ENCODE measurements at places on chromosomes 13 and 19. TPM values are rescaled to one million over a fixed set of nuclear protein-coding genes. Genes with fewer than 3 reads are reported as not detected.

CLDND2 gene
- polyA plus RNA-seq, result 2.7 TPM

UBE2L5 gene
- polyA plus RNA-seq, result 0.31 TPM

NBEA gene
- 8.7 TPM for polyA plus RNA-seq

GRCh38 chr13:40520916-40521315, 145.5 kb downstream of the FOXO1 start:
- DNase-seq, result no peak
- H3K27me3 ChIP-seq, result no peaks in the 10 kb centered on the region
- H3K4me1 ChIP-seq, result no peaks in the 10 kb centered on the region
- H3K36me3 ChIP-seq, result no peaks in the 10 kb centered on the region
- no peak overlapping the region for H3K27ac ChIP-seq

DNA sequence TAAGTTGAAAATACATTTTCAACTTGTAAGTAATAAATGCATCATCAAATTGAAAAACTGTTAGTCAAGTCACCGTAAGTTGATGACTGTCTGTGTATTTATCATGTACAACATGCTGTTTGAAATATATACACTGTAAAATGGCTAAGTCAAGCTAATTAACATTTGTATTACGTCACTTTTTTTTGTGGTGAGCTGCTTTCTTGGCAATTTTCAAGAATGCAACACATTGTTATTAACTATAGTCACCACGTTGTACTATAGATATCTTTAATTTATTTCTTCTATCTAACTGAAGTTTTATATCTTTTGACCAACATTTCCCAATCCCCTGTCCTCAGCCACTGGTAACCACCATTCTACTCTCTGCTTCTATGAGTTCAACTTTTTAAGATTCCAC, 57.0 kb downstream of the RBM26 start:
- peaks cover 34% of the 10 kb centered on the region for H3K36me3 ChIP-seq
- no peaks in the 10 kb centered on the region for H3K27me3 ChIP-seq
- no peak overlapping the region for H3K27ac ChIP-seq
- no peak overlapping the region for H3K4me3 ChIP-seq
- DNase-seq, result no peak

GRCh38 chr13:32941368-32941767, 74.9 kb upstream of the KL start:
- no peak overlapping the region for H3K27ac ChIP-seq
- H3K27me3 ChIP-seq, result no peaks in the 10 kb centered on the region
- H3K36me3 ChIP-seq, result no peaks in the 10 kb centered on the region
- peaks cover 3% of the 10 kb centered on the region for H3K4me1 ChIP-seq
- no peak overlapping the region for H3K4me3 ChIP-seq

Data from large intestine (tissue), 12 donors.